ENCODE measurements at places on chromosomes 12 and 14.

- DNase-seq: no peak
Measured at GRCh38 chr14:68607867-68608573, 184.8 kb downstream of the ZFP36L1 start.

DNA sequence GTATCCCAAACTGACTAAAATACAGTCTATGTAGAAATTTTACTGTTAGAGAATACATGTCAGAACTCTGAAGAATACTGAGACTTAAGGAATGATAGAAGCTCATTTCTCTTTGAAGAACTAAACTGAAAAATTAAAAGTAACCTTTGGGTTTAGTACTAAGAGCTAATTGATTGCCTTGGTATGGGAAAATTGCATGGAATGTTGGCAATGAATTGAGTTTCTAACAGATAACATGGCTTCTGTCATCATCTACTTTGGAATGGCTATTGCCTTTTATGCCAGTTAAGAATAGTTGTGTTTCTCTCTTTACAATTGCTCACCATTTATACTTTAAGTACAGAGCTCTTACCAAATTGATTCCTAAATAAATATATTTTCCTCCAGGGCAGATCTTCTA lies 308.8 kb upstream of the SYT1 start:
- DNase-seq: no peak

- DNase-seq: no peak
Measured at GRCh38 chr12:53123578-53124351, 20.5 kb downstream of the SOAT2 start.

- no peak for DNase-seq
Measured at GRCh38 chr12:71686658-71687025, 760 bp downstream of the TMEM19 start.

GRCh38 chr14:62938778-62939177 lies 106.5 kb downstream of the KCNH5 start:
- no peak for DNase-seq

DNA sequence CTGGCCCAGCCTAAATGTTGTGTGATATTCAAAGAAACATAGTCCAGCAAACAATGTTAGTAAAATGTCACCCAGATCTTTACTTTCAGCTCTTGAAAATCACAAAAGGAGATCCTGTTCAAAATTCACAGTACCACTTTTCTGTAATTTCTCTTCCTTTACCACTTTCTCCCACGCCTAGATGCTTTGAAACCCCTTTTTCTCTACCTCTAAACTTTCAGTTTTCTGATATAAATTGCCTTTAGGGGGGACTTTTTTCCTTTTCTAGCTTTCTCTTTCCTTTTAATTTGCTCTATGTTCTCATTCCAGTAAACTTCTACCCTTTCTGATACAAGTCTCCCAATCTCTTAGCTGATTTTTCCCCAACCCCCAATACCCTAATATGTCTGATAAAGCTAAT lies 101.8 kb downstream of the LMO3 start:
- DNase-seq: no peak

GRCh38 chr14:61106271-61106958 lies 125.4 kb downstream of the SLC38A6 start:
- no peak for DNase-seq

DNA sequence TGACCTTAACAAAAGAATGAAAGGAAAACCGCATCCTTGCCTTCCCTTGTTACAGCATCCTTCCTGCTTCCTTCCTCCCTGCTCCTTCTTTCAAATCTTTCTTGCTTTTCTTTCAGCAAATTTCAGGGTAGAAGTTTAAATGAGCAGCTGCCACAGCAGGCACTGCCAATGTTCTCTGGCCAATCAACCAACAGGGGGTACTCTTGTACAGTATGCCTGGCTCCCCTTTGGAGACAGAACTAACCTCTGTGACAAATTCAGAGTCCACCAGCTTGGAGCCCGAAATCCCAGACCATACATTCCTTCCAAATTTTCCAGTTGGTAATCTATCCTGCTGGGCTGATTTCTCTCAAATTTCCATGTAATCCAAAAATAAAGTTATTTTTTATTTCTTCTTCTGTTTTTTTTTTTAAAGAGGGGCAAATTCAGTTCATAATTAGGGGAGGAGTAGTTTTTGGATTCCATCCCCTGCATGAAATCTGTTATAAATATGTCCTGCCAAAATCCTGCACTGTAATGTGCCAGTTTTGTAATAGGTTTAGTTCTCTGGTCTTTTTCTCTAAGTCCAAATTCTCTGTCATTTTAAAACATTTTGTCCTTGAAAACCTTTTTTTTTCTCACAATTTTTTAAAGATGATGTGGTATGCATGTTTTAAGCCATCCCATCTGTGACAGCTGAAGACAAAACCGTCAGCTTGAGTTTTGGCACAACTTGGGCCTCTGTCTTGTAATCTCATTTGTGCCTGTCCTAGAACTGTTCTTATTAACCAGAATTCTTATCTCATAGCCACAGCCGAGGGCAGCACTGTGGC lies 610.0 kb upstream of the LMO3 start:
- no peak for DNase-seq

DNA sequence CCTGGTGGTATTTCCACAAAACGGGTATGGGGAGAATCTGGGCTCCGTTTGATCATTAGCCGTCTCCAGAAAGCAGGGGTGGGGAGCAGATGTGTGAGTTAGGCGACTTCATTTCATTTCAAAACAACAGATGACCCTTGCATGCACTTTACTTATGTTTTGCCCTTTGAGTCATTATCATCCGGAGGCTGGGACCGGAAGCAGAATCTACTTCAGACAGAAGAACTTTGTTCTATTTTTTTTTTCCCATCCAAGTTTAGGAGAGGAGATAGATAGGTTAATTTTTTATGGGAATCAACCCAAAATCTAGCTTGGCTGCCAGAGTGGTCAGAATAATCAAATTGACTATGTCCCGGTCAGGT lies 31.3 kb upstream of the CMAS start:
- DNase-seq: no peak

DNA sequence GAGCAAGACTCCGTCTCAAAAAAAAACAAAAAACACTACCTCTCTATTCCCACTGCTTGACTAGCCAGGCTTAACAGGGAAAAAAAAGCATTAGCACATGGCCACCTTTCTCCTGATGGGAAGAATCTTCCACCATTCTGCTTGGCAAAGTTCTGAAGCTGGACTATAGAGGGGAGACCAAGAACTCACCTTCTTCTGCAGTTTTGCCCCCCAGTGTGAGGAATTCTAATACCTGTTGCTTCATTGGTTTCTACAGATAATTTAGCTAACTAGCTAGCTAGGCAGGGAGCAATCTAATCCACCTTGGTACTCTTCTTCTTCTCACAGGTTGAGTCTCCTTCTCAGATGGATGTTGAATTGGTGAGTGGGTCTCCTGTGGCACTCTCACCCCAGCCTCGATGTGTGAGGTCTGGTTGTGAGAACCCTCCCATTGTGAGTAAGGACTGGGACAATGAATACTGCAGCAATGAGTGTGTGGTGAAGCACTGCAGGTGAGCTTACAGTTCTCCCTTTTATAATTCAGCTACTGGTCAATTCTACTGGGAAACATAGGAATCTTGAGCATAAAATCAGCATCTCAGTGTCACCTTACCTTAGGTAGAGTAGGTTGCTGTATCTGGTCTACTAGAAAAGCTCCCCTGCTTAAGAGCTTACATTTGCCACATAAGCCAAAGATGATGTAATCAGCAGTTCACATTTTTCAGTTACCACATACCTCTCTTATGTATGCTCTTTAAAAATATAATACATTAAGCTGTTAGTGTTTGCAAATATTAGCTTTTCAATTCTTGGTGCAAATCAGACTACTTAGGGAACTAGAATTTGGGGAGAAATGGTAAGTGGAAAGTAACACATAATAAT lies 16.0 kb downstream of the METTL3 start:
- no peak for DNase-seq

GRCh38 chr14:22231018-22231417 lies 358.0 kb downstream of the DAD1 start:
- no peak for DNase-seq

GRCh38 chr12:15208871-15209656 lies 12.2 kb downstream of the RERG start:
- DNase-seq: no peak

DNA sequence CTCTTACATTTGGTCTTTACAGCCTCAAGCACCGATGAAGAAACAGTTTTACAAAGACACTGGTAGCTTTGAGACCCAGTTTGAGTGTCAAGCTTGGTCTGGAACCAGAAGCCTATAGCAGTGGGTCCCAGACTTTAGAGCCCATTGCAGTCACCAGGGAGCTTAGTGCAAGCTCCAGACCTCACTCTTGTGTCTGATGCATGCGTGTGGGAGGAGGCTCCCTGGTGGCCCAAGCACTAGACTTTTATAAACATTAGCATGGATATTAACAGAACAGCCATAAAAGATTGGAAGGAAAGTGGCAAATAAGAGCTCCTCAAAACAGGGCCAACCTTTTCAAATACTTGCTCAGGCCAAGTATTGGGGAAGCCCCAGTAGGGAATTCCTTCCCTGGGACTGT lies 45.5 kb downstream of the SLC8B1 start:
- DNase-seq: no peak

GRCh38 chr14:21268617-21269251 lies 508 bp downstream of the HNRNPC start:
- peak; percentile 56 for DNase-seq

GRCh38 chr14:28157887-28158791 lies 608.4 kb upstream of the FOXG1 start:
- DNase-seq: no peak

DNA sequence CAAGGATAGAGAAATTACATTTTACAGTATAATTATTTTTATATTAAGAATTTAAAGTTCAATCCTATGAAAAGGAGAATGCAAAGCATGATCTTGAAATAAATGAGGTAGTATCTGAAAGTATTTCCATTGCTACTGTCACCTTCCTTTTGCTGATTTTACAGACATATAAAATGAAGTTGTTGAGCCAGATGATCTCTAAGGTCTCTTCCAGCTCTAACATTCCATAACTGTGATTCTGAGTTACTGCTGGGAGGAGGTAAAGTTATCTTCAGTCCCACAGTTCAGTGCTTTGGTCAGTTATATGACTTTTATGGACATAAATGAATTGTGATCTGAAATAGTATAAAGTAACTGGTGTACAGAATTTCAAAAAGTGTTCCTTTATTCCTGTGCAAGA lies 52.8 kb downstream of the SLC38A6 start:
- no peak for DNase-seq

DNA sequence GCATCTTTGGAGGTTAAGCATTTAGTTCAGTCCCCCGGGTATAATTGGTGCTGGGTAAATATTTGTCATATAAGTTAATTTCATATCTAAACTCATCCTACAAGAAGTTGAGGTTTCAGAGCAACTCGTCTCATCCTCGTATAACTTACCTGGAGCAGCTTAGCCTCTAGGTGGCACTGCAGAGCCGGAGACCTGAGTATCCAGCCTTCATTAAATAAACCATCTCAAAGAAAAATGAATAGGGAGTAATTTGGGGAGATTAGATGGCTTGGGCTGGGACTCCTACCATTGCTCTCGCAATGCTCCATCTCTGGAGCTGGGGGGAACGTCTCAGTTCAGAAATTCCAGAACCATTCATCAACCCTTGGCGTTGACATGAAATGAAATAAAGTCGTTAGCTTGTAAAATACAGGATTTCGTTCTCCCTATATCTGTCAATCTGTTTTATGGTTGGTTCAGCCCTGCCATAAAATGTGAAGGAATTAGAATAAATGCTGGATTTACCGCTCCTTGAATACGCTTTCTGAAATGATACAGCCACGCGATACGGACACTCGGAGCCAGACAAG lies 122.9 kb upstream of the TMEM132D start:
- peak; percentile 29 for DNase-seq
